NCI-H1092 (cell line): ENCODE measurements at places on chromosomes 2 and 18.
A peak's percentile ranks its signal among the peaks of the same experiment; 100 is the strongest.

DNA sequence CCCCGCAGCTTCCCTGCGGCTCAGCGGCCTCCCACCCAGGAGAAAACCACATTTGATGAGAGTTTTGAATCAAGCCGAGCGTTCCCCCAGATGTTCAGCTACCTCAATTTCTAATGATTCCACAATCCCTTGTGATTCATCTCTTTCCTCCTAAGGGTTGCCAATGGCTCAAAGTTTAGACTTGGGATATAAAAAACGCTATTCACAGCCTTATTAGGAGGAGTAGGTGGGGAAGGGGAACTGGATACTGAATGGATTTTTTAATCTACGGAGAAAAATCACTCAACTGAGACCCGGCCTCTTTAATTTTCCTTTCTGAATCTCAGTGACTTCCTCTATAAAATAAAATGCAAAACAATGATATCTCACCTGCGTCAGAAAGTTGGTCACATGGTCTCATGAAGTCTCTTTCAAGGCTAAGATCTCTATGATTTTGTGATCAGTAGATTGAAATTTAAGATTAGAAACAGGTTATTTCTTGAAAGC, 192.6 kb upstream of the TCF4 start:
- DNase-seq: no peak

DNA sequence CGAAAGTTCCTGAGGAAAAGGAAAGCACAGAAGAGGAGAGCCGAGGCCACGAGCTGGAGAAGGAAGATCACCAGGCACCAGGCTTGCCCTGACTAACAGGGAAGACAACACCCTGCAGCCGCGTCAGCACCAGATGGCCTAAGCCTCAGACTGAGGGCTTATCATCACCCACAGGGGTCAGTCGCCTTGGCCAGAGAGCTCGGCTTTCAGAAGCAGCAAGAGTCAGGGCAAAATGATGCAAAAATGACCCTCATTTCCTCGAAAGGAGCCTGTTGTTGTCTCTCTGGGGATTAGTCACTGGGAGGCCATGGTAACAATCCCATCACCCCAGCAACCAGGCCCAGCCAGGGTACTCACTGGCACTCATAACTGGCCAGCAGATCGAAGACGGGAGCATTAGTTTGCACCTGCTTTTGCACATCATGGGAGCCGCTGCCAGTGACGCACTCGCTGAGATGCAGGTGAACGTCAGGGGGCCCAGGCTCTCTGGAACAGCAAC, 42.7 kb upstream of the ZFP36L2 start:
- DNase-seq: peak; percentile 34

DNA sequence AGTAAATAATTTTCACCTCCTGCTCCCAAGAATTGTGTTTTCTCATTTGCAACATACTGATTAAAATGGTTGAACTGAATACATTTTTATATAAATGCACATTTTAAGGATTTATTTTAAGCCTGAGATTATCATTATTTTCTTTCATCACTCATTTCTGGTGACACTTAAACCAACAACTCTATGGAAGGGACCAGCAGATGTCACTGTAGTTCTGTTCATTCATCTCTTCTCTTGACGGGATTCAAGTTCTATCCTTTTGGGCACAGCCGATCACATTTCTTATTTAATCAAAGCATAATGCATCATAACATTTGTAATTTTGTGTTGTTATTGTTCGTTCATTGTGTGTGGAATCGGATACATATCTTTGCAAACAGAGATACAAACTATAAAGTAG, 417.9 kb downstream of the HRH4 start:
- DNase-seq: no peak

DNA sequence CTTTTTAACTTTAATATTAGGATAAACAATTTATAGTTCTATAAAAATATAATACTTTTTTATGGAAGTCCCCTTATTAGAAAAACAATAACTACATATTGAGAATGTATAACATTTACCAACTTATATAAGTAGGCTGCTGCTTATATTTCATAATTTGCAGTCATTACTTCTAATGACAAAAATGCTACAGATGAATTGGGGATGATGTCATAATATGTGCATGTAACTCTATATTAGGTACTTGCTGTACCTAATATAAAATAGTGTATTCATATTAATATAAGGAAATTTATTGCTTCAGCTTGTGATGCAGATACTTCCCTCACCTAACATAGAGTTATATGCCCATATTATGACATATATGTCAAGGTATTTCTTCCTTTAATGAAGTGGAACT, 100.7 kb downstream of the GALNT13 start:
- DNase-seq: no peak
